ENCODE measurements at places on chromosomes 1 and 21.

DNA sequence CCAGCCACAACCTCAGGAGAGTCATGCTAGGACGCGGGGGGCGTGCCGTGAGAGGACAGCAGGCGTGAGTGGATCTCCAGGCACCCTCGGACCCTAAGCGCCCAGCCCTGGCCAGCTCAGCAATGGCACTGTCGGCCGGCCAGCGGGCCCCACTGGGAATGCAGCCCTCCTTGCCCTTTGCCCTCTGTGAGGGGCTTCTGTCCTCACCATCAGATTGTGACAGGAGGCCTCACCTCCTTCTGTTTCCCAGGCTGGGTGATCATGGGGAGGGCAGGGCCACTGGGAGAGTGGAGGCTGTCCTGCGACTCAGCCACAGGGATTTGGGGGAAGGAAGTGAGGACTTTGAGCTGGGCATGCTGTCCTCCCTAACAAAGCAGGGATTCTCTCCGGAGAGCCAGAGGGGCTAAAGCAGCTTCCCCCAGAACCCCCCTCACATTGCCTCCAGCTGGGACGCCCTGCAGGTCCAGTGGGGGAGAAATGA is 6.6 kb upstream of the LRRC3 start:
- DNase-seq = no peak

- no peak for DNase-seq
Observed at GRCh38 chr1:79556189-79556588, 549.7 kb upstream of the ADGRL4 start.

DNA sequence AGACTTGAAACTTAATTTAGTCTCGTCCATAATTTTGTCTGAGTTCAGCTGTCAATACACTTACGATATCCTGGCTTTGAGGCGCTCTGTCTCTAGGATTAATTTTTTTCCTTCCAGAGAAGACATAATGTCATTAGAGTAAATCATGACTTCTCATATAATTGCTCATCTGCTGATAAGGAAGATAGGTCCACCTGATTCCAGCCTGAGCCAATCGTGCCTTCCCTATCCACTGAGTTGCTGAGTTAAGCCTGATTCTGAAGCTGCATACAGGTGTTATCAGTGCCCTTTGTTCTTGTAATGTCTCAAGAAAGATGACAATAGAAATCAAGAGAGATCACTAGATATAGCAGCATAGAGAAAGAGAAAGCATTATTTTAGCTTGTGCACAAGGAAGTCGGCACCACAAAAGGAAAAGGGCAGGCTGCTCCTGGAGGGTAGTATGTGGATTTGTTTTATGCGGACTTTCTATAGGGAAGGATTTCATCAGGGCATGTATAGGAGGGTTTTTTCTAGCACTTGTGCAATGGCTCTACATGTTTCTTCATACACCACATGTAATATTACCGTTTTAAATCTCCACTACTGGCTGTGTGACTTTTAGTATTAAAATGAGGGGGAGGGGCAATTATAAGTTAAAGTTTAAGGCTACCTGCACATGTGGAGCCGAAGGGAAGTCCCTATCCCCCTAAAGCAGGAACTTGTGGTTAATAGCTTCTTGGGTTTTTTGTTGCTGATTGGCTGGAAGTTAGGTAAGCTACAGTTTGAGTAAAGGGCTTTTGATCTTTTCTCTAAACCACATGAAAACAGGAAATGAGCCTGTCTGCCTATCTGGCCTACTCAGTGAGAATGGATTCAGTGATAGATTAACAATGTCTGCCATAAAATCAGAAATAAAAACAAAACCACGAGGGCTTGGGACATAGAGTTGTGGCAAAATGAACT is 133.4 kb downstream of the PLPPR5 start:
- peak; percentile 89 for DNase-seq

DNA sequence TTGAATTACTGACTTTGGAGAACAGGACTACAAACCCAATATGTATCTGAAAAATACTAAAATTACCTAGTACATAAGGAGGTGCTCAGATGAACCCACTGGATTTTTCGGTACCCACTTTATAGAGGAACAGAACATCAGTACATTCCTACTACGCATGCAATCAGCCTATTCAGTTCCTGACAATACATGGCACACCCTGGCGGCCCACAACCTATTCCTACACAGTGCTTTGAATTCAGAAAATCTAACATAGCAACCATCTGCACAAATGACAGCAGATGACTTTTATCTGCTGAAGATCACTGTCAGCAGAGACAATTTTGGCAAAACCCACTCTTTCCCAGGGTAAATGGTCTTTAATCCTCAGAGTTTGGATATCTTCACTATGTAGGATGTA is 257.1 kb upstream of the GREM2 start:
- no peak for DNase-seq

DNA sequence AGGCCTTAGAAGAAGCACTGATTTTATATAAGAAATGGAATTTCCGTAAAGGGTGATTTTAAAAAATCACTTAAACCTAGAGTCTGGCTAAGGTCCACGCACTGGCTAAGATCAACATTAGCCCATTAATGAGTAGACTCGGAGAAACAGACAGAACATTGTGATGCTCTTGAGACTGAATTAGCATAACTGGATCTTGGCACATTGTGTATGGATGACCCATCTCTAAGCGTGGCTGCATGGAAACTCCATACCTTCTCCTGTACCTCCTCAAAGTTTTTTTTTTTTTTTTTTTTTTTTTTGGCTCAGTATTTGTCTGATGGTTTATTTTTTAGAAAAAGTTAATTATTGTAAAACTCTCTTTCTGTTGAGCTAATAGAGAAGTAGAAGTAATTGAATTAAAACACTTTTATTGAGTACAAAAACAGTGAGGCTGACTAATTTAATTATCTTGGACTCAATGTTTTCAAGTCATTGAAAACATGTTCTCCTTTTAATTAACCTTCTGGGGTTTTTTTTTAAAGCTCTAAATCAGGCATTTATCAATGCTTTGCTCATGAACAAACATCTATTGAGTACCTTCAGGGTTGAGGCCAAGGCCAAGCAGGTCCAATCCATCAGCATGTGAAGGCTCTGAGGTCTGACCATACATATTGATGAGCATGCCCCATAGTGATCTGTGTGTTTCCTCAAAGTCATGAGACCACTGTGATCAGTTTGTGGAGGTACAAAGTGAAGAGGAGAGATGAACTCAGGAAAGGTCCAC is 74.0 kb downstream of the TLR5 start:
- DNase-seq = no peak

DNA sequence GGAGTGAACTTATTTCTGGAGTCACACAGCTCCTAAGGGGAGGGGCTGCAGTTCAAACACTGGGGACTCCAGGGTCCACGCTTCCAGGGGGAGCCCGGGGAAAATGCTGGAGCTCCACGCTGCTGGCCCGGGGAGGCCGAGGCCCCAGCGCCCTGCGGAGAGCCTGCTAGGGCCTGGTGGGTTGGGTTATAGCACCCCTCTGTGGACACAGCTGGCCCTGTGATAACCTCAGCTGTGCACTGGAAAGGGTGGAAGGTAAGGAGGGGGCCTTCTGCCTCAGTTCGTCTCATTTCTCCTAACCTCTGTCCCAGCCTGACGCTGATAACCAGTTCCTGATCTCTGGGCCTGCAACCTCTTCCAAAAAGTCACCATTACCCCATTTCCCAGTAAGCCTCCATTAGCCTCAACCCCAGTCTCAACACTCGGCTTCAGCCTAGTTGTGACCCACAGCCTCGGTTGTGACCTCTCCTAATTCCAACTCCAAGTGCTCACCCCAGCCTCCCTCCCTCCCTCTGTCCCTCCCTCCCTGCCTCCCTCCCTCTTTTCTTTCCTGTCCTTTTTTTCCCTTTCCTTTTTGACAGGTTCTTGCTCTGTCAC is 7.1 kb downstream of the NBL1 start:
- DNase-seq = peak; percentile 70

DNA sequence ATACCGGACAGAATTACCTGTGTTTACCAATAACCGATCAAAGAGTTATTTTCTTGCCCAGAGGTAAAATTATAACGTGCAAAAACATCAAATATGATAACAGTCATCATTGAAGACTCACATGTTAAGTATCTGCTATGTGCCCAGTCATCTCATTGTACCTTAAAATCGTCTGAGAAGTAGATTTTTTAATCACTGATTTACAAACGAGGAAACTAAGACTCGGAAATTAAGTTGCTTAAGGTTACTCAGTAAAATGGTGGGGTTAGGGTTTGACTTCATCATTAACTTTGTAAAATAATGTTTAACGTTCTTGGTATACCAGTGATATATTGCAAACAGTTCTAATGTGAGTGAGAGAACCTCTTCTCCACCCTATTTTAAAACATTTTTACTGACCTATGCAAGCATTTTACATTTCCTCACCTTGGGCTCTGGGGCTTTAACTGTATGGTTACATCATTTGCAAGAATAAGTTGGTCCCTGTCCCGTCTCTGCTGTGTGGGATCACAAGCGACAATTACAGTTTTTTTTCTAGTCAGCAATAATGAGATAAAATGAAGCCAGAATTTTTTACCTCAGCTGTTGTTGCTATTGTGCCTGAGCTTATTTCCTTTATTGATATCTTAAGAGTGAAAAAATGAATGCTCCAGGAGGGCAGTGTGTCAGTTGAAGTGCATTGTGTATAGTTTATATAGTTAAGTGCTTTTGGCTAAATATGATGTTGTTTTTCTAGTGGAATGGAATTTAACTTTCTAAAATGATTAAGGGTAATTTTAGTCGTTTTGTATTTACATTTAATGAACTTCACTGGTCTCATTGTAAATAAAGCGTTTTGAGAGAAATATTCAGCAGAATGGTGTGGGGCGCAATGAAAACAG is 2.7 kb downstream of the RPRD2 start:
- peak; percentile 24 for DNase-seq

GRCh38 chr1:36133484-36133883 is 8.5 kb upstream of the COL8A2 start:
- DNase-seq = no peak

GRCh38 chr1:1354271-1355247 is 3.8 kb downstream of the MXRA8 start:
- DNase-seq = no peak

GRCh38 chr21:42041711-42042110 is 29.4 kb upstream of the UMODL1 start:
- no peak for DNase-seq

- no peak for DNase-seq
Observed at GRCh38 chr1:156048663-156049258, 4.8 kb downstream of the UBQLN4 start.

- no peak for DNase-seq
Observed at GRCh38 chr1:66437136-66437401, 96.9 kb upstream of the SGIP1 start.

DNA sequence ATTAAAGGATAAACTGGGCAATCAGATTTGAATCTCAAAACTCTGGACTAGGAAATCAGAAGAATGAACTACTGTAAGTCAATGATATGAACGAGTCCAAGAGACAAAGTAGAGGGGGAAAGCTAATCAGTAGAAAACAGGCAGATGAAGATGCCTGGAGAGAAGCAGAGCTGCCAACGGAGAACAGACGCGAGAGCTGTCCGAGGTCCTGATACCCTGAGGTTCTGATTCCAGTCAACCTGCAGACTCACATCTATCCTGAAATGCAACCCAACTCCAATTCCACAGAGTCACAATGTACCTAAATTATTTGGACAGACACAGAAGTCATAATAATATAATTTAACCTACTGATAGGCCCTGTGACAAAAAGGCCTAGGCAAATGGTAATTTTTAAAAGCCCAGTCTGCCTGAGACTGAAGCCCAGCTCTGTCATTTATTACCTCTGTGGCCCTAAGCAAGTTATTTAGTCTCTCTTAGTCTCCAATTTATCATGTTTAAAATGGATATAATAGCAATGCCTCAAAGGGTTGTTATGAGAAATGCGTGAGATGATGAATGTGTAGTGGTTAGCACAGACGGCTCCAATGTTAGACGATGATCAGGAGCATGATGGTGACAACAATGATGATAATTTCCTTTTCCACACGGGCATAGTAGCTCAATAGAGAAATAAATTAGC is 33.4 kb downstream of the RGS7 start:
- DNase-seq = peak; percentile 18

DNA sequence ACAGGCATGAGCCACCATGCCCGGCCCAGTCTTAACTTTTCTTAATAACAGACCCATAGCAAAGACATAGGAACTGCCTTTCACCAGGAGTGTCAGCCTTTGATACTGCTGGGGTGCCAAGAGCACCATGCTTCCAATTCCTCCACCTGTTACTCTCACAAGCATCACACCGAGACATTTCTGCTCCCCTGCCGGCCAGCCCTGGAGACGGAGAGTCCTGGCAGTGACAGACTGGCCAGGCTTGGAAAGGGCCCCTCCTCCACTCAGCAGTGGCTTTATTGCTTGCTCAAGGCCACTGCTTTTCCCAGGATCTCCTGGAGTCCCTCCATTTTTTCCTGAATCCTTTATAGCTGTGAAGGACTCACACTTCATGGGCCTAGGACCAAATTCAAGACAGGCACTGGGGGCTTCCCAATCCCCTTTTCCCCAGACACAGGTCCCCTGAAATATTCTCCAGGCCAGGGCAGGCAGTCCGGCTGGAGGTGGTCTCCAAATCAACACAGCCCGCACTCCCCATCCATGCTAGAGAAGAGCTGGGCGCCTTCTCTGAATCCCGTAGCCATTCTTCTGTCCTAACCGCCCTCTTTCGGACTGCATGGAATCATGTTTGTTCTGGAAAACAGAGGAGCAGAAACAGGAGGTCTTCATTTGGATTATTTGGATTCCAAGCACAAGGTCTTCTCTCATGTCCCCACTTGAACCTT is 25.5 kb upstream of the PTPRF start:
- no peak for DNase-seq

GRCh38 chr1:152392909-152393308 is 21.2 kb downstream of the CRNN start:
- no peak for DNase-seq

DNA sequence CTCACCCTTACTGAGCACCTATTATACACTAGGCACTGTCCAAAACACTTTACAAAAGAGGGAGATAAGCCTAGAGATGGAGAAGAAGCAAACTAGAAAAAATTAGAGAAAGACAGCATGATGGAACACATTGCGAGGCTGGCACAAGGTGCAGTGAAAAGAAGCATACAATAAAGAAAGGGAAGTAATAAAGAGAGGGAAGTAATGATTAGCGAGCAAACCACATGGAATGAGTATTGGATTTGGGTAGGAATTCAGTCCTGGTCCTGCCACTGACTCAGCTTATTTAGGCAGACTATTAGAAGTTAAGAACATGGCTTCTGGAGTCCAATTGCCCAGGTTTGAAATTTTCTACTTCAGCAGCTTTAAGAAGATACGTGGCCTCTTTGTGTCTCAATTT is 32.6 kb upstream of the FNBP1L start:
- peak; percentile 62 for DNase-seq

GRCh38 chr1:182260516-182260915 is 131.1 kb downstream of the GLUL start:
- DNase-seq = no peak

DNA sequence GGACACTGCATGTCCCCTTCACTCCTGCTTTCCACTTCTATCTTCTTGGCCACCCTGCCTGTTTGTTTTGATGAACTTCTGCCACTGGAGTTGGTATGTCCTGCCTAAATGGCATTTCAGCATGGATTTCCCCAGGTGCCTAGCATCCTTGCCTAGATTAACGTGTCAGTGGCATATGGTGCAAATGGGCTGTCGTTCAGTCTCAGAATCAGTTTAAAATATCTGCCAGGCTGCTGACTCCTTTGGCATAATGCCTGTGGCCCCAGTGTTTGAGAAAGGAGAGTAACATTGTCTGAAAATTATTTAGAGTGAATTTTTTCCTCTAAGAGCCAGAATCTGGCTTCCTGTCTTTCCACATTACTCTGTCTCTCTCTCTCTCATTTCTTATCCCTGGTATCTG is 64.9 kb upstream of the BARHL2 start:
- DNase-seq = no peak

GRCh38 chr1:36034692-36035091 is 49.2 kb upstream of the TEKT2 start:
- peak; percentile 42 for DNase-seq
